ENCODE measurements at places on chromosomes 11 and 22.

- no peak for DNase-seq
These were observed 649 bp downstream of the PRRG4 start for GRCh38 chr11:32830413-32830738.

DNA sequence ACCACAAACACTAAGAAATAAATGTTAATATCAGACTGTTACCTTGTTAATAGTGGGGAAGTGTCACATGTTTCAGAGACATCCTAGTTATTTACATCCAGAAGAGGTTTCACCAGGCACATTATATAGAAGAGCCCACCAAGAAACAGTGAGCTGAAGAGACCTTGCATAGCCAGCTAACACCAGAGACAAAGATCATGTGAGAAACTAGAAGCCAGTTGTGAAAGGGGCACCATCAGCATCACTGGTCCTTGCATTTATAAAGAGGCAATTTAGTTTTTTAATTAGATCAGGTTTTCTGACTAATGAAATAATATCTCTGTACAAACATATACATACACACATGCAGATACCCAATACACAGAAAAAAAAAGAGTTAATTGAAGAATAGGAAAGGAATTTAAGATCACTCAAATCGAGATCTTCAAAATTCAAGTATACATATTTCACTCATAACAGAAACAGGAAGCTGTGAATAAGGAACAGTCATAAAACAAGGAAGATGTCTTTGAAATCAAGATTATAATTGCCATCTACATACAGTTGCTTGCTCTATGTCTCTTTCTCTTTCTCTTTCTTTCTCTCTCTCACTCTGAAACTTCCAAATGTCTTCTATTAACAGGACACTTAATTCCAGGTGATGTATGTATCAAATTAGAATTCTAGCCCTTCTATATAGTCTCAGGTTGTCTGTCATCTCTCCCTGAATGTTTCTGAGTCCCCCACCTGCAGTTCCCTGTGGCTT is 348.7 kb downstream of the ETS1 start:
- DNase-seq = no peak

DNA sequence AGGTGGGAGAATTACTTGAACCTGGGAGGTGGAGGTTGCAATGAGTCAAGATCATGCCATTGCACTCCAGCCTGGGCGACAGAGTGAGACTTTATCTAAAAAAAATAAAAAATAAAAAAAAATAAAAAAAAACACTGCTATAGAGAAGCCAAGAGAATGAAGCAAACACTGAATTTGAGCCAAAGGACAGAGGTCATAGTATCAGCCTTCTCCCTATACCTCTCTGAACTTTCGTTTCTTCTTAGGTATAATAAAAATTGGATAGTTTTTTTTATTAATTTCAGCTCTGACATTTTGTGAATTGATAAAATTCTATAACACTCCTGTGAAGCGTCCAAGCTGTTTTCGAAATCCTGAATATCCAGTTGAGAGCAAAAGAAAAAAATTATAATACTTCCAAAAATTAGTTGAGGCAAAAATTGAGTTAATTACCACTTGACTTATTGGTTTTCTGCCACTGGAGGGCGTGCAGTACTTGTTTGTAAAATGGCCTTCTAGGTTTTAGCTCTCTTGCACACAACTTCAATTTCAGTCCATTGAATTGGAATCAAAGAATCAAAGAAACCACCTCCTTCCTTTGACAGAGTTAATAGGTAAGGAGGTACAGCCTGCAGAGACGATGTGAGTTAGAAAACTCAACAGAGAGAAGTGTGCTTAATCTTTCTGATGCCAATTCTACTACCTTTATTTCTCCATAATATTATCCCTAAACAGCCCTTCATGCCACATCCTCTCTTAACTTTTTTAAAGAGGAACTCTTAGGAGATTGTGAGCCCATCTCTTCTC is 143.2 kb downstream of the BBOX1 start:
- peak; percentile 77 for DNase-seq

GRCh38 chr11:17778956-17779860 is 44.6 kb downstream of the KCNC1 start:
- no peak for DNase-seq

GRCh38 chr11:130721736-130722135 is 194.5 kb downstream of the SNX19 start:
- DNase-seq = no peak
